HT1080 (cell line): ENCODE measurements at places on chromosomes 4 and X. TPM values are rescaled to one million over a fixed set of nuclear protein-coding genes. Genes with fewer than 3 reads are reported as not detected.

- no peak for DNase-seq
Measured at GRCh38 chrX:4451591-4451990, 738.1 kb upstream of the PRKX start.

Gene TCEAL3
- total RNA-seq = 14.3 and 17.1 TPM in 2 replicates

DNA sequence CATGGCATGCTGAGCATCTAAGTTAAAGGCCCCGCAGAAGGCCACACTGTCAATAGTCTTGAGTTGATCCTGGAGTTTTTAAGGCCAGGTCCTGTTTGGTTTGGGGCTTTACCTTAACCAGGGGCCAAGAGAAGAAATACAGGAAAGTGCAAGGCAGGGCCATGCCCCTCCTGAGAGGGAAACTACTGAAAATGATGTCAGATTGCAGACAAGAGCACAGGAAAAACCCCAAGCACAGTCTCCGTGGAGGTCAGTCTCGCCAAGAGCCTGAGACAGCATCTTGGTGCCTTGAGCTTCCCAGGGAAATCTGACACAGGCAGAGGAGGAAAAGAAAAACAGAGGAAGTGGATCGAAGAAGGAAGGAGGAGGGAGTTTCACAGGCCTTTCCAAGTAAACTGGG is 32.2 kb upstream of the GATB start:
- no peak for DNase-seq

GRCh38 chrX:111008126-111008525 is 87.9 kb upstream of the PAK3 start:
- DNase-seq = no peak

DNA sequence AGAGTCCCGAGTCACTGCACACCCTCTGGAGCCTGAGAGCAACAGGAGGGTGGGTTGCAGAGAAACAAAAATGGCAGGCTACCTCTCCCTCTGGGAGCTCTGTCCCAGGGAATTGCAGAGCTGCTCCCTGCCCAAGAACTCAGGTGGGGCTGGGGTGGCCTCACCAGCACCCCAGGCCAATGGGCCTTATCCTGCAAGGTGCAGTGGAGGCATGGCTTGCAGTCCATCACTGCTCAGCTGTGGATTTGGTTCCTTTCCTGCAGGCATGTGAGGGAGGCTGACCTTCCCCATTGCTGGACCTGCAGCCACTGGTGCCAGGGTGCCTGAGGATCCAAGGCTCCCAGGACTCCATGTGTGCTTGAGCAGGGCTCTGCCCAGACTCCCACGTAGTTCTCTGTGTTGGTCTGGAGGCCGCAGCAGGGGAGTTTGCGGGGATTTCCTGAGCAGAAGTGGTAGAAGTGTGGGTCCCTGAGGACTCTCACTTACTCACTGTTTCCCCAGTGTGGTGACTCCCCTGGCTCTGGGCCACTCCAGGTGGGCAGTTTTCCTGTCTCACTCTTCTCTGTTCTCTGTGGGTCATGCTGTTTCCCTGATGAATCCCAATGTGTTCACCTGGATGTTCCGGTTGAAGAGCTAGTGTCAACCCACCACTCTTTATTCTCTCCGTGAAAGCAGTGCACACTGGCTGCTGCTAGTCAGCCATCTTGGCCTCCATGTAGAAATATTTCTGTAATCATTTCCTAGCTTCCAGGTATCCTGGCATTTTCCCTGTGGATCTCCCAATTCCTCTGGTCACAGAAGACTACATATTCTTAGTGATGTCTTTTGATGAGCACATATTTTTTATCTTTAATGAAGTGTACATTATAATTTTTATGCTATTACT is 82.3 kb downstream of the ARHGAP24 start:
- DNase-seq = no peak

- DNase-seq = no peak
Measured at GRCh38 chr4:98290511-98290910, 29.3 kb downstream of the RAP1GDS1 start.

DNA sequence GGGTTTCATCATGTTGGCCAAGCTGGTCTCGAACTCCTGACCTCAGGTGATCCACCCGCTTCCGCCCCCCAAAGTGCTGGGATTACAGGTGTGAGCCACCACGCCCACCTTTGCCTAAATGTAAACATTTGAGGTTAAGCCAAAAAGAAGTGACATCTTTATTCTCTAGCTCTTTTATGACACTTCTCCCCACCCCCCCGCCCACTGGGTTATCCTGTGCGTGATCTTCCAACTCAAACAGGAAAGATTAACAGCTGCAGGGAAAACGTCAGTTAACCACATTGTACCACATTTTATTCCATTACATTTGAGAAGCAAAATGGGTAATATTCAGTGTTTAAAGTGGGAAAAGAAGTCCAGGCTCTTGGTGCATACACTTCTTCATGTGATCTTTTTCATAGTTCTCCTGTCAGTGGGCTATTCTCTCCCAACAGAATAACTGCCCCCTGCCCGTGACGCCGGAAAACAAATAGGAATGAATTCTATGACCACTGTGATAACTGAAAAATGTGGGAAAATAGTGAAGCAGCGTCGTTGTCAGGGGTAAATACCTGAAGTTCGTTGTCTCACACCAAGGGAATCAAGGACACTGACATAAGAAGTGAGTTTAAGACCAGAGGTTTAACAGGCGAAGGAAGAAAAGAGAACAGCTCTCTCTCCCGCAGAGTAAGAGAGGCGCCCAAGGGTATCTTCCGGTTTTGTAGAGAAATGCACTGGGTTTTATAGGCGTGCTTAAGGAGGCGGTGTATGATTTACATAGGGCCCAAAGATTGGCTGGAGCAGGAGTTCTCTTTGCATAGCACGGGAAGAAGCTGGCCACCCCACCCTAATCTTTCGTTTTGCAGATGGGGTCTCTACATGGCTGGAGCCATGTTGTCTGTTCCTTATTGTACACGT is 9.7 kb upstream of the SRD5A3 start:
- no peak for DNase-seq

Gene RNF212
- total RNA-seq = not detected in 2 replicates

GRCh38 chr4:13483768-13484121 is 395 bp downstream of the RAB28 start:
- DNase-seq = peak; percentile 68

- DNase-seq = no peak
Measured at GRCh38 chr4:30776921-30777415, 56.8 kb downstream of the PCDH7 start.

DNA sequence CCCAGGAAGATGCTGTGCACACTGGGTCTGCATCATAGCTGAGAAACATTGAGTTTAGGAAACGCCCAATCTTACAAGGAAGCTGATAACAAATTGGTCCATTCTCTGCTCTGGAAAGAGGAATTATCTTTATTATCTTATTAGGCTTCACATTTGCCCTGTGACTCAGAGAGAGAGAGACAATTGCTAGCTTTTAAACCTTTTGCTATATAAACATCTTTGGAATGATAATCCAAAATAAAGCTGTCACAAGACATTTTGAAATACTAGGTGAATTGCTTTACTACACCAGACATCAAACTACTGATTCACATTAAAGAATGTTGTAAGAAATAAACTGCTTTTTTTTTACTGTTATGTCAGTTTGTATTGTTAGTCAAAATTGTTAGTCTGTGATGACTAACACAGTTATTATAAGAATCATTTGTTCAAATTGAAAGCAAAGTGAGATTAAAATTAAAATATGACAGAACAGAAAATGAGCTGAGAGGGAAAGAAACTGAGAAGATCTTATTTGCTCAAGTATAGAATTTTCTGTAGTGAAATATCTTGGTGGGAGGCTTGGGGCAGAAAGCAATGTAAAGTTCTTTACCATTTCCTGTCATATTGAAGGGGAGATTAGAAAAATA is 765.4 kb upstream of the PCDH10 start:
- DNase-seq = no peak

Gene SLC16A2
- total RNA-seq = 7.7 and 9.2 TPM in 2 replicates

DNA sequence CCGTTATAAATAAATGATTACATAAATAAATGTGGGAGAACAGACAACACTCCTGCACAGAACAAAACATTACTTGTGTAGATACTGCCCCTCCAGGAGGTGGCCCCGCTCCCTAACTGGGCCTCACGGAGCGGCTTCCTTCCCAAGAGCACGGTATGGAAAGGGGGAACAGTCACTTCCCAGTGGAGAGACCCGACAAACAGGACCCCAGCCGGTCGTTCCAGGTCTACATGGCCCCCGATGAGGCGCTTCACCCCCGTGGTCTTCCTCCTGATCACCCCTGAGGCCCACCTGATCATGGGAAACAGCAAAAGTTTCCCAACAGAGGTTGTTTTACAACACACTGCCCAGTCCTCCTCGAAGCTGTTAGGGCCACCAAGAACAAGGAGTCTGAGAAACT is 6.6 kb upstream of the SLC6A8 start:
- no peak for DNase-seq

DNA sequence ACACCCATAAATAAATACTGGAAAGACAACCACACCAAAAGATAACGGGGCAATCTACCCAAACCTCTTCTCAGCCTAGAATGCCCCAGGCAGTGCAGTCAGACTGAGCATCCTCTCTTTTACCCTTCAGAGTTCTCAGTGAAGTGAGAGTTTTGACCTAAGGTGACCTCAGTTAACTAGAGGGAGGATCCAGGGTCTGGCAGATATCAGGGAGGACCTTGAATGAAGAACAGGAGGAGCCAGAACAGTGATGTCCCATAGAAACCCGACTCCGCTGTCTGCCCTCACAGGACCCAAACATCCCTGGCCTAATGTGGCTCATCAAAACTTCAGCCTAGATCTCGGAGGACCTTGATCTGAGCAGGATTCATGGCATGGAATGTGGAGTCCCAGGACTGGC is at the start of gene MAGEB3:
Gene MAGEB3 (plus strand): TSS at position 263 of the 400 bp plus-strand sequence. CDS start 5,268 bp downstream, outside the sequence.
- DNase-seq = no peak

- peak; percentile 60 for DNase-seq
Measured at GRCh38 chr4:54658252-54659093, 716 bp downstream of the KIT start.

DNA sequence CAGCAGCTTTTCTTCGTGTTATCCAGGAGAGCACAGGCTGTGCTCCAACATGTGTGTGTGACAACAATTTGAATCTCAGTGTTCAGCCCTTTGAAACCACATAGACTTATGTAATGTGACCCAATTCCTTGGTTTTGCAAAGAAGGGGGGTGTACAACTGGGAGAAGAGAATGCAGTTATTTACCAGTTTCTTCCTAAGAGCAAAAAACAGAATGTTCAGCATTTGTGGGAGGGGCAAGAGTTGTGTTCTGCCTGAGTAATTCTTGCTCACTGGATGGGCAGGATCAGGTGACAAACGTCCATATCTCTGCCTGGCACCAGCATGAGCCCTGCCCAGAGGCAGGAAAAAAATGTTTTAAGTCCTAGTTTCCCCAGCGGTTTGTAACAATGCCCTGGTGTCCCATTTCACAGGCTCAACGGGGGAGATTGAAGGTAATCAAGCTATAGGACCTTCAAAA is 72.0 kb downstream of the PRPS1 start:
- DNase-seq = no peak

Gene CCDC110
- 0.37 TPM in 1 of 2 replicates, not detected in the other for total RNA-seq

Gene PAK3
- total RNA-seq = 0.03 TPM in 1 of 2 replicates, not detected in the other

Gene PF4V1
- not detected in 2 replicates for total RNA-seq

- DNase-seq = no peak
Measured at GRCh38 chrX:143581240-143581639, 54.7 kb downstream of the SLITRK4 start.

Gene BEND4
- 0.57 and 1.2 TPM in 2 replicates for total RNA-seq

DNA sequence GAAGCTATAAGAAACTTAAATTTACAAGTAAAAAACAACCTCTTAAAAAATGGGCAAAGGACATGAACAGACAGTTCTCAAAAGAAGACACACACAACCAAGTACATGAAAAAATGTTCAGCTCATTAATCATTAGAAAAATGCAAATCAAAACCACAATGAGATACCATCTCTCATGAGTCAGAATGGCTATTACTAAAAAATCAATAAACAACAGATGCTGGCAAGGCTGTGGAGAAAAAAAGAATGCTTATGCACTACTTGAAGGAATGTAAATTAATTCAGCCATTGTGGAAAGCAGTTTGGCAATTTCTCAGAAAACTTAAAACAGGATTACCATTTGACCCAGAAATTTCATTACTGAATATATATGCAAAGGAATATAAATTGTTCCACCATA is 666.3 kb upstream of the GRIA3 start:
- DNase-seq = no peak

GRCh38 chr4:123418351-123418931 is 21.8 kb downstream of the SPRY1 start:
- peak; percentile 97 for DNase-seq

Gene GIMD1
- total RNA-seq = not detected in 2 replicates

Gene RASGEF1B
- not detected in 2 replicates for total RNA-seq

Gene MAGEA12
- 142 and 151 TPM in 2 replicates for total RNA-seq

GRCh38 chr4:145732001-145732815 is 52.3 kb downstream of the C4orf51 start:
- no peak for DNase-seq

GRCh38 chr4:143381189-143382118 is 44.8 kb downstream of the GAB1 start:
- DNase-seq = peak; percentile 88

GRCh38 chr4:15149234-15149838 is 147.1 kb downstream of the CPEB2 start:
- no peak for DNase-seq

Gene CT83
- total RNA-seq = not detected in 2 replicates

- no peak for DNase-seq
Measured at GRCh38 chr4:137559801-137560200, 27.5 kb upstream of the PCDH18 start.

Gene CAPN6
- not detected in 2 replicates for total RNA-seq

DNA sequence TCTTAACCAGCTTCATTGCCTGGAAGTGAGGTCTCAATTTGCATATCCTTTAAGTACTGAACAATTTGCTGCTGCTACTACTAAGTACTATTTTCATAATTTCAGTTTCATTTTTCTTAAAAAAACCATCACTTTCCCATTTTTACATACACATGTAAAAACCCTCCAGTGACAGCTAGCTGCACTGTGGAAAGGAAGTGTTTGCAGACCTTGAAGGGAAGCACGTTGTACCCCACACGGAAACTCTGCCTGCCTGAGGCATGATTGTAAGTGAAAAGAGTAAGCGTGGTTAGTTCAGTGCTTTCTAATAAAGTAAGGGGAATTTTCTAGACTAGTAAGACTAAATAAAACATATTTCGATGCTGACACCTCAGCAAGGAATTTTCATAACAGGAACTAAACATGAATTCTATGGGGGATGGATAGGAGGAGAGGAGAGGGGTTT is 103.6 kb downstream of the RAPGEF2 start:
- DNase-seq = no peak

Gene GCNA
- total RNA-seq = 0.87 and 1.4 TPM in 2 replicates

- DNase-seq = no peak
Measured at GRCh38 chr4:12110627-12111026, 681.9 kb upstream of the HS3ST1 start.

DNA sequence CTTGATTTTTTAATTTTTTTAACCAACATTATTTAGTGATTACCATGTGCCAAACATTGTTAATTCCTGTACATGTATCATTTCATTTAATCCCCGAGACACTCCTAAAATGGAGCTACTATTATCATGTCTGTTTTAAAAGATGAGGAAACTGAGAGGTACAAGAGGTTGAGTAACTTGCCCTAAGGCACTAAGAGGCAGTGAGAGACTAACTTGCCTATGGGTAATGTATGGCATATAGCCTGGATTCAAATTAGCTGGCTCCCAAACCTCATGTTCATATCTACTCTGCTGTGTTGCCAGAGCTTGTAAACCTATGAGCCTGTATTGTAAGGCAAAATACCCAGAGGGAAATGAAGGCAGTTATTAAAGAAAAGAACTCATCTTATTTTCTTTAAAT is 443.6 kb downstream of the IL15 start:
- no peak for DNase-seq

Gene TLR6
- 1.4 and 1.6 TPM in 2 replicates for total RNA-seq

Gene MAGEH1
- total RNA-seq = 7.9 and 10.5 TPM in 2 replicates

GRCh38 chr4:159142681-159143384 is 40.0 kb downstream of the RAPGEF2 start:
- no peak for DNase-seq
